Activated naive CD8-positive, alpha-beta T cell treated with anti-CD3 and anti-CD28 coated beads, Interleukin-2, amount 50 U/mL, for 24 hours (primary cell): ENCODE measurements at places on chromosomes 3 and 15.

GRCh38 chr3:122674339-122674738, 6.3 kb upstream of the PARP14 start:
- H3K27ac ChIP-seq, result no peak overlapping the region
- peaks cover 24% of the 10 kb centered on the region for H3K4me1 ChIP-seq
- no peak for DNase-seq
- no peaks in the 10 kb centered on the region for H3K27me3 ChIP-seq
- no peak overlapping the region for H3K4me3 ChIP-seq

GRCh38 chr3:23987356-23987755, 42.3 kb downstream of the NR1D2 start:
- H3K27ac ChIP-seq, result no peak overlapping the region
- H3K27me3 ChIP-seq, result no peaks in the 10 kb centered on the region
- no peak for DNase-seq
- H3K4me1 ChIP-seq, result peaks cover 20% of the 10 kb centered on the region
- no peaks in the 10 kb centered on the region for H3K36me3 ChIP-seq
- H3K4me3 ChIP-seq, result no peak overlapping the region

GRCh38 chr3:65342084-65342683, 654.4 kb upstream of the ADAMTS9 start:
- H3K36me3 ChIP-seq, result no peaks in the 10 kb centered on the region
- DNase-seq, result peak; percentile 34
- H3K4me1 ChIP-seq, result no peaks in the 10 kb centered on the region
- H3K27ac ChIP-seq, result no peak overlapping the region

DNA sequence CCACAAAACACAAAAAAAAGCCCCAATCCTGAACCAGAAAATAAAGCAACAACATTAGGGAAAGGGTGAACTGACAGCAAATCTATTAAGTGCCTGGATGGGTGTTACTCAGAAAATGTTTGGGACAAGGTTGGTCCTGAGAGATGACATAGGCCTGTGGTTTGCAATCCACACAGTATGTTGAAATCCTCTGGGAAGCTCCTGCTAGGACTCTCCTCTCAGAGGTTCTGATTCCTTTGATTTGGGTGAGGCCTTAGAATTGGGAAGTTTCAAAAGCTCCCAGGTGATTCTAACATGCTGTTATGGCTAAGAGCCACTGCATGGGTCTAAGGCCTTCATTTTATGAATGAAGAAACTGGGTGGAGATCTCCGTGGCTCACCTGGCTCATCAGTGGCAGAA, 18.4 kb downstream of the CLDN1 start:
- DNase-seq, result no peak
- no peak overlapping the region for H3K27ac ChIP-seq
- H3K36me3 ChIP-seq, result no peaks in the 10 kb centered on the region
- H3K4me3 ChIP-seq, result no peak overlapping the region
